ENCODE measurements at places on chromosomes 4 and X. TPM values are rescaled to one million over a fixed set of nuclear protein-coding genes. Genes with fewer than 3 reads are reported as not detected.

PLP1 gene
- total RNA-seq: not detected

USP26 gene
- 13.5 TPM for total RNA-seq

SHROOM2 gene
- total RNA-seq: 0.64 TPM

CXorf65 gene
- total RNA-seq: not detected

TSPAN5 gene
- not detected for total RNA-seq

TLR1 gene
- total RNA-seq: not detected

SPANXB1 gene
- total RNA-seq: not detected

UGT2B17 gene
- not detected for total RNA-seq

NSG1 gene
- total RNA-seq: 37.9 TPM

TMEM175 gene
- total RNA-seq: 21.4 TPM

NAP1L2 gene
- not detected for total RNA-seq

SASH3 gene
- not detected for total RNA-seq

- no peak for DNase-seq
Measured at GRCh38 chrX:131614241-131614640, 70.4 kb downstream of the OR13H1 start.

- DNase-seq: no peak
Measured at GRCh38 chrX:20037186-20037585, 46.3 kb upstream of the BCLAF3 start.

DNA sequence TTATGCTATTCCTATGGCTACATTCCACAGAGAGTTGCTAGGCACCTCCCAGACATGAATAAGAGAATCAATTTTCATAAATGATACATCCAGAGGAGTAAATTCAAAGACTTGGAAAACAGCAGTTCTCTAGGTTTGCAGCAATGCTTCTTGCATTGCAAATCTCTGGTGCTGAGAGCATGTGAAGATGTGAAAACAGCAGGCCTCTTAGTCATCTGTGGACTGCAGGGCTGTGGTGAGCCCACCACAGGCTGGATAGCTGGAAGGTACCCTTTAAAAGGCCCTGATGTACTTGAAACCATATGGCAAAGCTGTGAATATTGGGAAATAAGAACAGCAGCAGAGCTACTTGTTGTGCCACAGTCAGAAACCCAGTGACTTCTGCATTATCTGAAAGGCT lies 2135.9 kb downstream of the ARAP2 start:
- DNase-seq: no peak

GRCh38 chr4:78651250-78651860 lies 99.8 kb downstream of the ANXA3 start:
- no peak for DNase-seq

GRCh38 chrX:150308532-150309157 lies 54.5 kb upstream of the MAMLD1 start:
- no peak for DNase-seq

DNA sequence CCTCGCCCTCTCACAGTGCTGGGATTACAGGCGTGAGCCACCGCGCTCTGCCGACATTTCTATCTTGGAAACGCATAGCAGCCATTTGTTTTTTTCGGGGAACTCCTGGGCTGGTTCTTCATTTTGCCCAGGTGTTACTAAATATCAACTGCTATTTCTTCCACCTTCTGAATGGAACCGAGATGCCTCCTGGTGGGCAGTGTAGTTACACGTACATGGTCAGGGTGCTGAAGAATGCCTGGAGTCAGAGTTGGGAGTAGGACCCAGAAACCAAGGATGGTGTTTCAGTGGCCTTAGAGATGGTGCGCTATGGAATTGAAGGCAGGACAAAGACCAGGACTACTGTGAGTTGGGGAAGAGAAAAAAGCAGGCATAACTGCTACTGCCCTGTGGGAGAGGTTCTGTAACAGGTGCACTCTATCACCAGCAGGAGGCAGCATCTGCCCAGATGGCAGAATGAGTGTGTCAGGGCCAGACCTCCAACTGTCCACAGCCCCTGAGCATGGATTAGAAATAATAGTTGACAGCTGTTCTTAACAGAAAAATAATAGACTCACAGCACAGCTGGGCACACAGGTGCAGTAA lies 81.7 kb downstream of the ZC4H2 start:
- no peak for DNase-seq

GRCh38 chrX:136063340-136064079 lies 78.3 kb downstream of the SLC9A6 start:
- DNase-seq: no peak

- DNase-seq: no peak
Measured at GRCh38 chrX:132822634-132823012, 135.8 kb downstream of the HS6ST2 start.

DNA sequence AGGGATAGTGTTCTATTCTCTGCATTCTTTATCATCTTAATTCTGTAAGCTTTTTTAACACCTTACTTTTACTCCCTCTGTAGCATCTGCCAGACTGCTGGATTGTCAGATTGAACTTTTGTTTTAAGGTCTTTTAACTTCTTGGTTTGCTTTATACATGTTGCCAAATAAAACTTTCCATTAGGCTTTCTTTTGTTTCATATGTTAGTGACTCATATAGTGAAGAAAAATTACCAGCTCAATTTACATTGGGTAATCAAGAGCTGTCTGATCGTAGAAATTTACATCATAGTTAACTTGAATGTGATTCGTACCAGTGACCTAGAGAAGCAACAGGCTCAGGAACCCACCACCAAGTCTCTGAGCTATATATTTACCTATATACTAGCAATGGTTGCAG lies 28.5 kb upstream of the KLHL4 start:
- DNase-seq: no peak

DNA sequence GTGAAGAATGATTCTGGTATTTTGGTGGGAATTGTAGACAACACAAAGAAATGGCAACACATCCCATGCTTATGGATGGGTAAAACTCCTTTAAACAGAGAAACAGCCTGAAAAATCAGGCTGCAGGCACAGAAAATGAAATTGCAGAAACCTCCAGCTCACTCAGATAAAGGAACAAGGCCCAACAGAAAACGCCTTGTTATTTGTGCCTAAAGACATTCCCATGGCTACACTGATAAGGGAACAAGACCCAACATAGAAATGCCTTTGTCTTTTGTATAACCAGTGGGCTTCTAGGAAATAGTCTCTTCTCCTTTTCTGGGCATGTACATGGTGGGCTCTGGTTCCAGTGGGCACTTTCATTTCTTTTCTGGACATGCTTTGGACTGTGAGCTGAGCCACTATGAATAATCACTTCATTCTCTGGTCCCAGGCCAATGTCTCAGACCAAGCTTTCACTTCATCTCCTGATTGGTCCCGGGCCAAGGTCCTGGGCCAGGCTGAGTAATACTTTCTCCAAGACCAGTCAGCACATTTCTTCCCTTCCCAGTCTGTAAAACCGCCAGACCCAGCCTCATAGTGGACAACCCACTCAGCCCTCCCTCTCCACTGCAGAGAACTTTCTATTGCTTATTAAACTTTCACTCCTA lies 160.5 kb downstream of the TBX22 start:
- DNase-seq: no peak

- no peak for DNase-seq
Measured at GRCh38 chr4:120018786-120019185, 47.9 kb downstream of the MAD2L1 start.

DNA sequence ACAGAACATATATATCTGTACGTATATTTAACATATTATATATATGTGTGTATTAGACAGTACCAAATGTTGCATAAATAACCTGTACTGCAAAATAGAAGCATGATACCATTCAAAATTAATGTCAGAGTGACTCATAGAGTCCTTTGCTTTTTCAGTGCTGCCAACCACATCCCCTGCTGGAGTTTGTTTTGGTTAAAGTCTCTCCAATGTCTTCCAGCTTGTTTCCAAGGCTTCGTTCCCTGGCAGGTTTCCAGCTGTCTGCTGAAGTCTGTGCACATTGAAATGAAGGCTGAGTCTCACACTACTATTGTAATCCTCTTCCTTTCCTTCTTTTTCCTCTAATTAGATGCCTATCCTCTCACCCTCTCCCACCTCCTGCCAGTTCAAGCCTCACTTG lies 14.9 kb downstream of the NRK start:
- peak; percentile 15 for DNase-seq

- DNase-seq: no peak
Measured at GRCh38 chrX:133307094-133307493, 88.9 kb upstream of the TFDP3 start.

DNA sequence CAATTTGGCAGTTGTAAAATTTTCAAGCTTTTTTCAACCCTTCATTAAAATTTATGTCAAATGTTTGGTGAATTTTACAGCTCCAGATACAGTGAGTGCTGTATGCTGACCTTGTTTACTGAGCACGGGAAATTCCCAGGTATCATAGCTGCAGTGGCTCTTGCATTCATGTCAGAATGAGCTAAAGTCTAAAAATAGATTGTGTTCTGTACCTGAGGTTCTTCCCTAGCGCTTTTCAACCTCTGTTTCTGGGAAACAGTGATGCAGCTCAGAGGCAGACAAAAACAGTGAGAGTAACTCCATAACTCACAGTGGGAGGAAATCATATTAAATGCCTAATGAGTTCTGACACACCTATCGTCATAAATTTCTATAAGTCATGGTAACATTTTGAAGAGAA lies 393.8 kb upstream of the GNPDA2 start:
- DNase-seq: peak; percentile 66

DNA sequence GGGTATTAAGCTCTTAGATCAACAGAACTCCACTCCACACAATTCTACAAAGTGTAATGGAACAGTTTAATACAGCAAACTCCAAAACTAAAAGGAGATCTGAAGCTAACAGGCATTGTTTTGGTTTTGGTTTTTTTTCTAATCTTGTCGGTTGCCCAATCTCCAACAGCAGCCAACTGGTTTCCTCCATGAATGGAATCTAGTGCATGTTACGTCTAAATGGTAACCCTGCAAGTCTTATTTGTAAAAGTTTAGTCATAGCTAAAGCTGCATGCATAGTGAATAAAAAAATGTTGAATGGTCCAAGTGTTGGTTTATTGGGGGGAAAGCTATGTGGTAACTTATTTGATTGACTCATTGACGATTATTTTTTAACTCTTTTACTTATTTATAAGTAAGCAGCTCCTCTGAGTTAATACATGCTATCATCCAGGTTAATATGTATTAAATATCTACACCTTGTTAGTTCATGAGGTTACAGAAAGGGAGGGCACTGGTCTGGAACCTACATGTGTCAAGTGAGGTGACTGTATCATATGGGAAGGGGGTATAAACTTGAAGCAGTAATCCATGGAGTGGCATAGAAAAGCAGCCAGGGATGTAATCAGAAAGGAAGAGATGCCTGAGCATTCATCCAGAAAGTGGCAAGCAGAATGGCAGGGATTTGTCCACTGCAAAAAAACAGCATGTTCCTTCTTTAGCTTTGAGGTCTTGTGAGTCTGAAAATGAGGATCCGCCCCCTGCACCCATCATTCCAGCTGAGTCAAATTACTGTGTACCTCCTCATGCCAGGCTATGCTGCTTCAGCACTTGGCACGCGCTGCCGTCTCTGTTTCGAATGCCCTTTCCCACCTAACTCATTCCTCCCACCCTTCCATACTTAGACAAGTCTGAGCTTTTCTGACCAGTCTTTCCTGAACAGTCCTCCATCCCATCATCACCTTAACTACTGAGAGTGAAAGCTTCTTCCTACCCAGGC lies 81.7 kb downstream of the PDGFC start:
- DNase-seq: no peak

DNA sequence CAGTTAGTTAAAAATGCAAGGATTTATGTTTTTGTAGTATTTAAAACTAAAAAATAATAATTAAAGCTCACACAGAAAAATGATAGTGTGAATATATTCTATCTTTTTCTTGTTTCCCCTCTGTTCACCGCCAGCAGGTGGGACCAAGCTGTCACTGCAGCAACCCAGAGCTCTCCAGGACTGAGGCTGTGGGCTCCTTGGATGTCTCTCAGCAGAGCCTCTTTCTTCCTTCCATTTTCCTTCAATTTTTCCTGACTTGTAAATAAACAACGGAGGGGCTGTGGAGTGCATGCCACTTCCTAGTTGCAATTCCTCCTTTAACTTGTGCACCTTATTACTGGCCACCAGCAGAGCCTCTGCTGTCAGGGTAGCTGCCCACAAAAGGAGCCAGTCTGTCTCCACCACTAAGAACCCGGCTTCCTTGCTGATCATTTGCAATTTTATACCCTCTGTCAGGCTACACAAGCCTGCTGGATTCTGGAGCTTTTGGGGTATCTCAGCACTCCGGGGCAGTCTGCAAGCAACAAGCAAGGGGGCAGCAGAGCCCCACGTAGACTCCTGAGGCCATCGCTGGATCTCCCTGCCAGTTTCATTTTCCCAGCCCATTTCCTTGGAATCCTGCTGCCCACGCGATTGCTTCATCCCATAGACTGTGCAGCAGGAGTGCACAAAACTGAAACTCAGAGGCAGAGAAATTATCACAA lies 1467.4 kb downstream of the C4orf33 start:
- DNase-seq: peak; percentile 20

DNA sequence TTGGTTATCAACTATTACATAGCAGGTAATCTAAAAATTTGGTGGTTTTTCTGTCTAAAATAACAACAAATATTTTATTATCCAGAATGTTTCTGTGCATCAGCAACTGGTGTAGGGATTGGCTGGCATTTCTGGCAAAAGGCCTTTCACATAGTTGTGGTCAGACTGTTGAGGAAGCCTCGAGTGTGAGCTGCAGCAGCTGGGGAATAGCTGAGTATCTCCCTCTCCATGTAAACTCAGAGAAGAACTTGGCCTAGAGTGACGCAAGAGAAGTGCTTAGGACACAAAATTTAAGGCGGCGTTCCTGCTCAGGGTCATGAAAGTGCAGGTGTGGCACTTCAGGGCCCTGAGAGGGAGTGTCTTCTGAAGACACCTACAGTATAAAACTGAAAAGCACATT lies 558.9 kb downstream of the SPOCK3 start:
- DNase-seq: no peak

- DNase-seq: peak; percentile 70
Measured at GRCh38 chrX:51332188-51332942, at the start of gene NUDT10. Gene NUDT10, plus strand, starts transcription at chrX:51332822. Its CDS starts 144 bp downstream, at chrX:51332966.

GRCh38 chr4:17605236-17605635 lies 9.2 kb upstream of the MED28 start:
- DNase-seq: no peak

DNA sequence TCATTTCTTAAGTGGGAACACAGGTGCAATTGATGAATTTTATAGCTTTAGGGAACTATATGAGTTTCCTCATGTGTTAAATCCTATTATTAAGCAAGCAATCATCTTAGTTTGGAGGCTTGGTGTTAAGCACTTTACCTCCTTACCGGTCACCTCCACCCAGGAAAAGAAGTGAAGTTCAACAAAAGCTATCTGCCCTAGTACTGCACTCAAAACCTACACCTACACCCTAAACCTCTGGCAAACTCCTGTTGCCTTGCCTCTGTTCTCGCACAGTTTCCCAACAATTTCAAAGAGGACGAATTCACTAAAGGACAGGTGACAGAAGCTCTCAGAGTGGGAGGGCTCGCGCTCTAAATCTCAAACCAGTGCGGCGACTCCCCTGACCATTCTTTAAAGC lies 85.7 kb upstream of the TENT5D start:
- no peak for DNase-seq

DNA sequence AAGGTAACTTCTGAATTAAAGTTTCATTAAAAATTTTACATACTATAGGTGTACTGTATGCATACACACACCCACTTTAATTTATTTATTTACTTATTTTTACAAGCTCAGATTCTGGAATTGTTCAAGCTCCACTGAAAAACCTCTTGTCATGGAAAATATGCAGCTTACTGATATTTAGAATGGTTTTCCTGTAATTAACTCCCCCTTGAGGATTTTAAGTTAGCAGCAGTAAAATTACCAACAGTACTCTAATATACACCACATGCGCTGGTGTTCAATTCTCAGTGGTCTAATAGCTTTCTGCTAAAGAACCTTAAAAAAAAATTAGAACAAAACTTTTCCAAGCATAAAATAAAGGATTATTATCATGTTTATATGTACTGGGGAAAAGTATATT lies 12.0 kb downstream of the MAB21L2 start:
- DNase-seq: no peak

GRCh38 chr4:142698552-142698951 lies 147.5 kb downstream of the INPP4B start:
- DNase-seq: no peak

- no peak for DNase-seq
Measured at GRCh38 chr4:148159793-148160192, 282.4 kb downstream of the NR3C2 start.

Measured in G401 (cell line).